Activated CD4-positive, alpha-beta memory T cell treated with anti-CD3 and anti-CD28 coated beads, Interleukin-2, amount 10 ng/mL, durations not matched to agents 7 days and 5 days (primary cell): ENCODE measurements at places on chromosomes 6 and 20.

DNA sequence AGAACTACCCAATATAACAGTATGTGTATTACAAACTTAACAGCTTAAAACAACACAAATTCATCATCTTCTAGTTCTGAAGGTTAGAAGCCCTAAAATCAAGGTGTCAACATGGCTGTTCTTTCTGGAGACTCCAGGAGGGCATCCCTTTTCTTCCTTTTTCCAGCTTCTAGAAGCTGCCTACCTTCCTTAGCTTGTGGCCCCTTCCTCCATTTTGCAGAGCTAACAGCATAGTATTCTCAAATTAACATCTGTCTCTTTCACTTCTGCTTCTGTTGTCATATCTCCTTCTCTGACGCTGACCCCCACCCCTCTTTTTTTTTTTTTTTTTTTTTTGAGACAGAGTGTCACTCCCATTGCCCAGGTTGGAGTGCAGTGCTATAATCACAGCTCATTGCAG is 52.8 kb upstream of the AKIRIN2 start:
- H3K36me3 ChIP-seq, result no peaks in the 10 kb centered on the region
- peaks cover 5% of the 10 kb centered on the region for H3K27me3 ChIP-seq
- peaks cover 22% of the 10 kb centered on the region for H3K4me1 ChIP-seq
- no peak overlapping the region for H3K27ac ChIP-seq
- DNase-seq, result no peak

- peaks cover 50% of the 10 kb centered on the region for H3K4me1 ChIP-seq
- no peak overlapping the region for H3K4me3 ChIP-seq
- no peak for DNase-seq
- no peaks in the 10 kb centered on the region for H3K27me3 ChIP-seq
- peaks cover 37% of the 10 kb centered on the region for H3K36me3 ChIP-seq
Observed at GRCh38 chr20:53599378-53599777, 5.7 kb upstream of the ZNF217 start.

GRCh38 chr6:156875062-156875461 is 97.9 kb downstream of the ARID1B start:
- H3K4me3 ChIP-seq, result no peak overlapping the region
- H3K27ac ChIP-seq, result no peak overlapping the region
- H3K36me3 ChIP-seq, result peaks cover 3% of the 10 kb centered on the region

GRCh38 chr6:88529726-88530125 is 363.6 kb upstream of the CNR1 start:
- H3K4me1 ChIP-seq, result no peaks in the 10 kb centered on the region
- DNase-seq, result no peak
- H3K27me3 ChIP-seq, result peaks cover 3% of the 10 kb centered on the region
- no peaks in the 10 kb centered on the region for H3K36me3 ChIP-seq
- no peak overlapping the region for H3K27ac ChIP-seq

- H3K4me3 ChIP-seq, result no peak overlapping the region
- H3K27ac ChIP-seq, result no peak overlapping the region
- peaks cover 57% of the 10 kb centered on the region for H3K4me1 ChIP-seq
- DNase-seq, result no peak
- peaks cover 55% of the 10 kb centered on the region for H3K36me3 ChIP-seq
- no peaks in the 10 kb centered on the region for H3K27me3 ChIP-seq
Observed at GRCh38 chr20:17661121-17661744, 20.8 kb downstream of the RRBP1 start.
